ENCODE measurements at places on chromosomes 6 and 20.
A peak's percentile ranks its signal among the peaks of the same experiment; 100 is the strongest.

- no peak for DNase-seq
Measured at GRCh38 chr20:32787168-32787567, 25.0 kb downstream of the DNMT3B start.

- no peak for DNase-seq
Measured at GRCh38 chr6:167856999-167857660, 30.4 kb downstream of the AFDN start.

GRCh38 chr6:38646166-38646878, 6.6 kb upstream of the BTBD9 start:
- DNase-seq, result no peak

DNA sequence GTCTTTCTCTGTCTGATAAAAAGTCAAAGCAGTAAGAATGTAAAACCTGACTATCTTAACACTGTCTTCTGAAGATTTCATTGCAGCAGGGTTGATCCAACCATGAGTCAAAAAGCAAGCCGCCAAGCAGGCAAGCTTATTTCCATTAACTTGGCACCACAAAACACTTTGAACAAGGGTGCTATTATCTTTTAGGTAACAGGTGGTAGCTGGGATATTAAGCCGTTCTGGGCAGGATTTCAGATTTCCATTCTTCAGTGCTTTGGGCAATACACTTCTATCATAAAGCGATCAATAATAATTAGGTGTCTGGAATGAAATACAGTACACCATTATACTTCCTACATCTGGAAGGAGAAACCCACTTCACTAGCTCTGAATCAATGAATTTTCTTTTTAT, 181.9 kb downstream of the TBC1D7 start:
- DNase-seq, result no peak

- no peak for DNase-seq
Measured at GRCh38 chr6:55836945-55837344, 38.4 kb downstream of the BMP5 start.

- DNase-seq, result no peak
Measured at GRCh38 chr6:129359811-129360681, 349.9 kb downstream of the ARHGAP18 start.

DNA sequence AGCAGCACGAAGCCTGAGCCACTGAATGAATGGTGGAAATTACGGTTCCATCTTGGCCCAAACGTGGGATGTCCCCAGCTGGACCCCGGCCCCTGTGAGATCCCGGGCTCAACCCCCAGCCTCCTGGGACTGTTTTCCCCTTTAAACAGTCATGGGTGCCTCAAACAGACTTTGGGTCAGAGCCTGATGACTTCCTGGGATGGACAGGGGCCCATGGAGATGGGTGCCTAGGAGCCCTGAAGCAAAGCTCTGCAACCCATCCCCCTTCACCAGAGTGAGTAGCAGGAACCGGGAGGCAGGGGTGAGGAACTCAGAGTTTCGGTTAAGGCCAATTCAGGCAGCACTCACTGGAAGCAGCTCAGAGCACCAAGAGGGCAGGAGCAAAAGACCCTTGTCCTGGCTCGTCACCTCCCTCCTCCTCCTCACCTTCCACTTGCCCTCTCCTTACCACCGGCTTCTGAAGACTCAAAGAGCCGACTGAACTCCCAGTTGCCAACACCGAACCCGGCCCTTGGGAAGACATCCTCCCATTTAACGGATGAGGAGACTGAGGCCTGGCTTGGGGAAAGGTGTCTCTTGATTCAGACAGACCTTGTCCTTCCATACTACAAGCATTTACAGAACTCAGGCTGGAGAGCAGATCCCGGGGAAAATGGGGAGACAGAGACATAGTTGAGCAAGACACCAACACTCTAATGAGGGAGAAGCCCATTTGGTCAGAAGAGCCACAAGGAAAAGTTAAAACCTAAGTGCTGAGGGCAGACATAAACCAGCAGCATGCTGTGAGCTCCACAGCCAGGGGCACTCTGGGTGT, 14.9 kb upstream of the TLDC2 start:
- DNase-seq, result no peak

- no peak for DNase-seq
Measured at GRCh38 chr6:127247114-127248096, 19.3 kb upstream of the RNF146 start.

DNA sequence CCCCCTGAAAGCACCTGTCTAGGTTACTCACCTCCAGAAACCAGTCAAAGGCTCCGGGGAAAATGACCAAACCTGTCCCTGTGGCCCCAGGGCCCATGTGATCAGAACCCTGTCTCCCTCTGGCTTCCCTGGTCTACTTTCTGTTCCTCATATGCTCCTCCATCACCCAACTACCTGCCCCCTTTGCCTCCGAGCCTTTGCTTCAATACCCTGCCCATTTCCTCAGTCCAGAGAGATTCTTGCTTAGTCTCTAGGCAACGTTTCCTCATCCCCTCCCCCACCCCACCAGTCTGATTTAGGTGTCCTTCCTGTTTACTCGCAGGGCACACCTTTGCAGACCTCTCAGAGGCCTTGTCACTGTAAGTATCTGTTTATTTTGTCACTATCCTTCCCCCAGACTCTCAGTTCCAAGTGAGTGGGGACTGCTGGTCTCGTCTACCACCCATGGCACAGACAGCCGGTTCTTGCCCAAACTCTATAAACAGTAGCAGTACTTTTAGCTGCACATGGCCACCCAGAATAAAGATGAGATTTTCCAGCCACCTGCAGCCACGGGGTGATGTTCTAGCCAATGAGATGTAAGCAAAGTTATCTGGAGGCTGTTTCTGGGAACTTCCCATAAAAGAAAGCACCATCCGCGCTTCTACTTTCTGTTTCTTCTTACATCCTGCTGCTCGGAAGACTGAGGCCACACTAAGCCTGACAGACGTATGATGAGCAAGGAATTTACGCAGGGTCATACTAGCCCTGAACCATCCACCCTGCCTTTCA, 13.3 kb downstream of the ELOVL5 start:
- DNase-seq, result peak; percentile 80

DNA sequence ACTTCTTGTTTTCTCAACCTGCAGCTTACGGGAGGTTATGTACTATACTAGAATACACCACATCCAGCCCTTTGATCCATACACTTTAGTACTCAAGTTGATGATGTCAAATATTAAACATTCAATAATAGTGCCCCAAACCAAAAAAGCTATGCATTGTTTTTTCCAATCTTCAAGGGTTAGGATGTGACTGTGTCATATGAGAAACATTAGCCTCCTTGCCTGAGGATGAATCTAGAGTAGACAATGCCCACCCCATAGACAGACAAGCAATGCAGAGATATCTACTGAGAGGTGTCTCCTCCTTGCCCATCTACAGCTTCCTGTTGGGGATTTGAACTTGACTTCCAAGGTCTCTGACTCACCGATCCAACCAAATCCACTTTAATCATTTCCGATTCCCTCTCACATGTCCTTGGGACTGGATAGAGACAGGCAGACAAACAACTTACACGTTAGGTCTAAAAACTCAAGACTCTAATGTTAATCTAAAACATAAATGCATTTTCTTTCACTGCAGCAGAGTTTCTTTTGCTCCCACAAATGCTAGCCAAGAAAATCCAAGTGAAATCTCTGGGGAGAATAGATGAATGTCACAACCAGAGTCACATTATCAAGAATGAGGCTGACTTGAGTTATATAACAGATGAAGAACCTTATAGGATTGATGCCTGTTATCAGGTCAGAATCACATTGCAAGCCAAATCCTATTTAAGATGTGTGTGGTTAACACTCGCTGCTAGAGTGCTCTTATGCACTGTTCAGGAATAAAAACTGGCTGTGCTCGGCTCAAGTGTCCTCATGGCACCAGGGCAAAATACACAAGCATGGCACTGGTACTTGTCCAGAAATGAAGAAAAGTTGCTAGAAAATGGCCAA, 75.5 kb upstream of the TNFAIP3 start:
- no peak for DNase-seq

GRCh38 chr6:55868771-55869479, 6.5 kb downstream of the BMP5 start:
- no peak for DNase-seq

GRCh38 chr20:46308258-46309157, at the start of gene CDH22:
Gene CDH22, minus strand, starts transcription at chr20:46308498. Its CDS starts 57,204 bp downstream, at chr20:46251294.
- peak; percentile 54 for DNase-seq

DNA sequence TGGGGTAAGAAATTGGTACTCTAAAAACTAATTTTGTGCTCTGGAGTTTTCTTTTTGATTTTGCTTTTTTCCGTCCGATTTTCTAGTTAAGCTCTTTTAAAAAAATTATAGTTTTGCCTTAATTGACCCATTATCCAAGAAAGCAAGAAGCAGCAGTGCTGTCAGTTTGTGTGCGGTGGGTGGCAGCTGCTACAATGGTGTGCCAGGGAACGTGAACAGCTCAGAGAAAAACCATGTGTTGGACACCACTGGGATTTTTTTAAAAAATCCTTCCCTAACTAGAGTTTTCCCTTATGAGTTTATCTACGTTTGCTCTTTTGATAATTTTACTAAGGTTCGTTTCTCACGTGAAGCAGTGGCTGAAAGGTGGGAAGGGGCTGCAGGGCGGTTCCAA, 8.0 kb downstream of the MAP3K5 start:
- DNase-seq, result no peak

DNA sequence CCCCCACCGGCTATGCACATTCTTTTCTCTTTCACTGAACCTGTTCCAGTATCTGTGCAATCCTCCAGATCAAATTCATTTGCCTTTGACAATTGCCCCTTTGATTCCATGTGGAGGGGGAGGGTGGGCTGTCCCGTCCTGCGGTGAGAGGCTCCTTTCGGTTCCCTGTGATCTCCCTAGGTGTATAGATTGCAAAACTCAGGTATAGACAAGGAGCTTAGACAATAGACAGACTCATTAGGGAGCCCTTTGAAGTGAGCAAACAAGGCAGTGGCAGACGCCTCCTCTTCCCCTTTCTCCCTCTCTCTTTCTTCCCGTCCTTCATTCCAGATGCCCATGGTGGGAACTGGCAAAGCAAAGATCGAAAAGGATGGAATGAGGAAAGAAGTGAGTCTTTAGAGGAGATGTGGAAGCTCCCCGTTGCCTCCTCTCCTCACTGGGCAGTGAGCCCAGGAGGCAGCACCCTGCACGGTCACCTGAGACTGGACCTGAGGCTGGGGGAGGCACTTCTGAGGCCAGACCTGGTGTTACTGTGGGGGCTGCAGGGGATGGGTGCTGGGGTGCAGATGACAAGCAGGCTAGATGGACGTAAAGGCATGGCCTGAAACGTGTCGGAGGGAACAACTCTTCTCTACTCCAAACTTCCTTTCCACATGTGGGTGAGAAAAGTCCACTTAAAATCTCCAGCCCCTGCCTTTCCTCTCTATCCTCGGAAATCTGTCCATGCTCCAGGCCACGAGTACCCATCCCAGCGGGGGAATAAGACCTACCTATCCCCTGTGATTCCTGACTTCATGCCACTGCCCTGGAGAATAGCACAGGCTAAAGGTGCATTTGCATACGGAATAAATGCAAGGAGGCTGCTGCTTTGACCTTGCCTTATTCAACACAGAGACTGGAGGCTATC, 256.6 kb upstream of the FOXQ1 start:
- DNase-seq, result no peak

GRCh38 chr20:32205110-32205842, 2.3 kb downstream of the PLAGL2 start:
- no peak for DNase-seq

GRCh38 chr20:62971950-62972844, 19.7 kb downstream of the SLC17A9 start:
- peak; percentile 84 for DNase-seq

DNA sequence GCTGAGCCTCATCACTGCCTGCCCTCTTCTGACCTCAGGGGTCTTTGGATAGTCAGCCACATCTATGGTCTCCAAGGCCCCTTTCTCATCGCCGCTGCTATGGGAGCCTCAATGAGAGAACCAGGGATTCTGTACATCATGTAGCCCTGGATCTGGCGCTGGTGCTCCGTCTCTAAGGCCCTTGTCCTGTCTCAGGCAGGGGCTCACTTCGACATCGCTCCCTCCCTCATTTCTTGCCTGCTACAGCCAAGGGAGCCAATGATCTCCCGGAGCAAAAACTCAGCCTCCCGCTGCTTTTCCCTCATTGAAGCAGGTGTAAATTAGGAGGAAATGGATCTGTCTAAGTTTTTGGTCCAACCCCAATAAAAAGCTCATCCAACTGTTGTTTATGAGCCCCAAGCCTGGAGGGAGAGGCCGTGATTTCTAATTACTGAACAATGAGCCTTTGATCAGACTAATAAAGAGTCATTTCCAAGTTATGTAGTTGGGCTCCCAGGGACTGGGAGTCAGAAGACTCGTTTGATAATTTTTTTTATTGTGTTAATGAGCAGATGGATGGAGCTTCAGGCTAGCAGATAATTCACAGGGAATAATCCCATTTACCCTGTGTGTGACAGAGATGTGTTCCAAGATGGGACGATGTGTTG, 30.9 kb downstream of the LBP start:
- DNase-seq, result no peak

DNA sequence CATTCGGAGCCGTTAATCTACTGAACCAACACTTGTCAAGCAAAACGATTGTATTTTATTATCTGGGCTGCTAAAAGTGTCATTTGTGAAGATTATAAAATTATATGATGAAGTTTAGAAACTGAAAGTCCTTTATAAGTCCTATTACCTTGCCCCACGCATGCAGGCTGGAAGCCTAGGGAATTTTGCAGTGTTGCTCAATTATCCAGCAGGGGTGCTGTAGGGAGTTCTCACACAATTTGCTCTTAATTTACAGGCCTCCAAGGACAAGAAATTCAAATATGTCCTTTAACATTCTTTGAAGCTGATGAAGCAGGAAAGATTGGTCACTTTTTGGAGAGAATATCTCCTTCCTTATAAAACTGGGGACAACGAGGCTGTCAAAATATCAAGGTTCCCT, 368.9 kb downstream of the LMBRD1 start:
- DNase-seq, result no peak

DNA sequence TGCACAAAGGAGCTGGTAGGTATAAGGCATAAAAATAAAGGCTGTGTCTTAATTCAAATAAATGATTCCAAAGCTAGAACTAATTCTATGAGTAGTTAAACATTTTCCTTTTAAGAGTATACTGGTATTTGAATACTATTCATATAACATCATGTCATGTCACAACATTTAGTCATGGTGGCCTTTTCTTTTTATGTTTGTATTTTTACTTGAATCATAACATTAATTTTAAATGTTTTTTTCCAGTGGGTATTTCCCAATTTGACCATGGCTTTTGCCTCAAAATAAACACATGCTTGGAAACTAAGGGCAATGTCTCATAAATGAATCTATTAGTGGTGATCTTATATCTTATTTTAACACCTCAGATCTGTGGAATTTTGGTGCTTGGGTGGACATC, 177.1 kb downstream of the CD109 start:
- no peak for DNase-seq

DNA sequence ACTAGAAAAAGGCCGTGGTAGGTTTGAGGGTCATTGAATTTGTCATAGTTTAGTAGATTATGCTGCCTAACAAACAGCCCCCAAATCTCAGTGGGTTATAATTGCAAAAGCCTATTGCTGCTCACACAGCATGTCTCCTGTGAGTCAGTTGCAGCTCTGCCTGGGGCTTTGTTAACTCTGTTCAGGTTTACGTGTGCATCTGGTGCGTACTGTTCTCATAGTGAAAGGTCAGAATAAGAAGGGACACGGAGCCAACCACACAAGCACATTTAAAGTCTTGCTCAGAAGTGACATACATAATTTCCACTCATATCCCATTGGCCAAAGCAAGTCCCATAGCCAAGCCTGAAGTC, 48.1 kb upstream of the BMP2 start:
- no peak for DNase-seq

Measured in stimulated activated effector memory CD8-positive, alpha-beta T cell treated with anti-CD3 and anti-CD28 coated beads, Interleukin-12 subunit alpha, Interleukin-12 subunit beta, amount 100 ng/mL, for 72 hours (primary cell).